Stimulated activated CD8-positive, alpha-beta memory T cell treated with anti-CD3 and anti-CD28 coated beads, Interleukin-4, amount 100 ng/mL, for 1 hour (primary cell): ENCODE measurements at places on chromosomes 1 and 21.
A peak's percentile ranks its signal among the peaks of the same experiment; 100 is the strongest.

DNA sequence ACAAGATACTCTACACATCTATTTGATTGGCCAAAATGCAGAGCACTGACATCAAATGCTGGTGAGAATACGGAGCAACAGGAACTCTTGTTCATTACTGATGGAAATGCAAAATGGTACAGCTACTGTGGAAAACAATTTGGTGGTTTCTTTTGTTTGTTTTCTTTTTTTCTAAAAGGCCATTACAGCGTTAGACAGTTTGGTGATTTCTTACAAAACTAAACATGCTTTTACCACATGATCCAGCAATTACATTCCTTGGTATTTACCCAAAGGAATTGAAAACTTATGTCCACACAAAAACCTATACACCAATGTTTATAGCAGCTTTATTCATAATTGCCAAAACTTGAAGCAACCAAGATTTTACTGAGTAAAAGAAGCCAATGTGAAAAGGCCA lies 66.4 kb upstream of the FBXO28 start:
- DNase-seq: no peak

DNA sequence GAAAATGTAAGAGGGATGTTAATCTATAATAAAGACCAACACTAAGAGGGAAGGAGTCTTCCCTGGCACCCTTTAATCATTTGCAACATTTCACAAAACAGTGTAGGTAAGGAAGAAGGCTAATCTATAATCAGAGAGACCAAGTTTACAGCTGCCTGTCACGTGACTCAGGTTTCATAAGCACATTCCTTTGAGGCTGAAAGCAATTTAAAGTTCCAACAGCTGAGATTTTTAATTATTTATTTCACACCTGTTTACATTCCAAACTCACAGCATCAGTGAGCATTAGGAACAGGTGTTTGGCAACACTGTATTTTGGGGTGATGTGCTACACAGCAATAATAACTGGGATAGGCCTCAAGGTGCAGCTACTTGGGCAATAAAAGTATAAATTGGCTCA lies 75.7 kb upstream of the PGBD5 start:
- no peak for DNase-seq

- no peak for DNase-seq
Observed at GRCh38 chr1:170696591-170697290, 32.8 kb downstream of the PRRX1 start.

GRCh38 chr1:52157582-52157981 lies 15.7 kb downstream of the ZFYVE9 start:
- DNase-seq: no peak

GRCh38 chr21:45589686-45590245 lies 47.5 kb upstream of the SLC19A1 start:
- DNase-seq: no peak

DNA sequence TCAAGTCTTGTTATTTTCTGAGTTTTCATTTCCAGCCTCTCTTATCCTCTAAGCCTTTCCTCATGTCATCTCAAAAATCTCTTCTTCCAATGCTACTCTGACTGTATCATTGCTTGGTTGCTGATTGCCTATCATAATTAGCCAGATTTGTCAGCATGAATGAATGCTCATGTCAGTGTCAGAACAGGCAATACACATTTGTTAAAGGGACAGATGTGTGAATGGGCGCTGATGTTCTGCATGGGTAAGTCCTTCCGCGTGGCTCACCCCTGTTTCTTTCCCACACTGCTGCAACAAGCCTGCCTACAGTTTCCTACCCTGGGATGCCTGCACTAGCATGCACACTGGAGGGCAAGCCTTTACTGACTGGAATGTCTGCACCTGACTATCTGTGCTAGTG lies 100.6 kb downstream of the RHOU start:
- no peak for DNase-seq

- no peak for DNase-seq
Observed at GRCh38 chr1:117665556-117666270, 59.9 kb downstream of the TENT5C start.

DNA sequence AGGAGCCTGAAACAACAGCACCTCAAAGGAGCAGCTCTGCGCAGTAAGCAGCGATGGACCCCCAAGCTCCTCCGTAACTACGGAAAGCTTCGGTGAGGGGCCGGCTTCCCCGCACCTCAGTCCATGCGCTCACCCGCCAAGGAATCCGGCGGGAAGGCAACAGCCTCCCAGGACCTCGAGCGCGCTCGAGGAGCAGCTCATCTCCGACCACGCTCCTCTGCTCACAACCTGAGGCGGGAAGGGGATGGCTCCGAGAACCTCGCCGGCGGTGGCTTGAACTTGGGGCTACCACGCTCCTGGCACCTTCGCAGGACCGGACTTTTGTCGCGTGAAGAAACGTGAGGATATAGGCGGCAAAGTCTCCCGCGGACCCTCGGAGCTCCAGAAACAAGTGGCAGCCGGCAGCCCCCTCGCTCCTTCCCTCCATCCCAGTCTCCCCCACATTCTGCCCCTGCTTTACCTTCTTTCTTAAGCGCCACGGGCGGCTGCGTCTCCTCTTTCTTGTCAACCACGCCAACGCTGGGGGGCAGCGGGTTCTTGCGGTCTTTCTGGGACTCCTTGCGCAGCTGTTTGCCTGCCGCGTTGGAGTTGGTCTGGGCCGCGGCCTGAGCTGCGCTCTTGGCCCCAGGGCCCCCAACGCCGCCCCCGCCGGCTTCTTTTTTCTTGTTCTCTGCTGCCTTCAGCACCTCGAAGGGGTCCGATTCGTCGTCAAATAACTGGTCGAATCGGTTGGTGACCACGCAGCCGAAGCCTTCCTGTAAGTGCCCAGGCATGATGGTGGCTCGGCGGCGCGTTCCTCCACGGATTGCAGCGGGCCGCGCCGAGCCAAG lies 459 bp downstream of the SERBP1 start:
- no peak for DNase-seq

GRCh38 chr1:183205196-183205781 lies 19.2 kb downstream of the LAMC2 start:
- no peak for DNase-seq

DNA sequence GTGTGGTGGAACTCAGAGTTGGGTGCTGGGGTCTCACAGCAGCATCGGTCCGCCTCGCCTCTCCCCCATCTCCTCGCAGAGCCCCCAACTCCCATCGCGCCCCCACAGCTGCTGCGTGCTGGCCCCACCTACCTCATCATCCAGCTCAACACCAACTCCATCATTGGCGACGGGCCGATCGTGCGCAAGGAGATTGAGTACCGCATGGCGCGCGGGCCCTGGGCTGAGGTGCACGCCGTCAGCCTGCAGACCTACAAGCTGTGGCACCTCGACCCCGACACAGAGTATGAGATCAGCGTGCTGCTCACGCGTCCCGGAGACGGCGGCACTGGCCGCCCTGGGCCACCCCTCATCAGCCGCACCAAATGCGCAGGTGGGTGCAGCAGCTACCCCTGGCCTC lies 24.2 kb downstream of the PTPRU start:
- no peak for DNase-seq

DNA sequence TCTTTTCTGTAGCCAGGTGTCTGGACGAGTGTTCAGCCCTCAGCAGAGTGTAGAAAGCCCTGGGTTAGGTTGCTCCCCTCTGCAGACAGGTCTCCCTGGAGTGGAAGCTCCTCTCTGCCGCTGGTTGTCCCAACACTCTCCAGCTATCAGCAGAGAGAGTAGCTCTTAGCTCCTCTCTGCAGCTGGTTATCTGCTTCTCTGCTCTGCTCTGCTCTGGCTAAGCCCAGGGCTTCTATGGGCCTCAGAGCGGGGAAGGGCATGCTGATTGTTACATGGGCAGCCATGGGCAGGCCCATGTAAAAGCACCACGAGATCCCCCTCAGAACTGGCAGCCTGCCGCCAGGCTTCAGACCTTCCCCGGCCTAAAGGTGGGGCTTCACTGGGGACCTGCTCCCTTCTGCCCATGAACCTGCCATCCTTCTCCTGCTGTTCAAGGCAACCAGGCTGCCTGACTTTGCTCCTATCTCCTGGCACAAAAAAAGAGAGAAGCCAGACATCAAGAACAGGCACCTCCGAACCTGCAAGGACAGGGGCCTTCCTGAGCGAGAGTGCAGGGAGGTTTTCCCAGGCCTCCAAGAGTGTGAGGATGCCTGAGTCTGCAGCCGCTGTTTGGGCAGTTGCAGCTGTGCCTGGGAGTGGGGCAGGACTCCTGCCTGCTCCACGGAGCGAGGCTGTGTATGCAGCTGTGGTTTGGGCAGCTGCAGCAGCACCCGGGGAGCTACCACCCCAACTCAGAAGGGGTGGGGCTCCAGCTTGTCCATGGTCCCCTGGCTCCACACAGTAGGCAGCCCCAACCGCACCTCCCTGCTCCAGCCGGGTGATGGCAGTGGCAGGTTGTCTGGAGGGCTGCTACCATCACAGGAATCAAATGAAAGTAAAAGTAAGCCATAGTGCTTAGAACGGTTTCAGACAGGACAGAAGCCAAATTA lies 973.7 kb downstream of the LTN1 start:
- no peak for DNase-seq

DNA sequence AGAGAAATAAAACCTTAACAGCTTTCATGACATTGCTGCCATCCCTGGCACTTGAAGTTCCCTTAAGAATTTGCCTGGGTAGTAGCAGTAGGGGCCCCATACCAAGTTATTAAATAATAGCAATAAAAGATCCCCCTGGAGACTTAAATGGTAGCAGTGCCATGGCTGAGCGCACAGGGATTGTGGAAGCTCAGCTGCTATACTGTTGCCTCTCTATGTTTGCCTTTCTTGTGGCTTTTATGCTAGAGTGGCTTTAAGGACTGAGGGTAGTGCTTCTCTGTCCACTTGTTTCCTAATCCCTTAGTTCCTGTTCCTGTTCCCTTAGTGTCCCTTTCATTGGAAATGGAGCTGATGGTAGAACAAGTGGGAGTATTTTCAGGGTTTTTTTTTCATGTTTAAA lies 42.1 kb downstream of the NCF2 start:
- no peak for DNase-seq

GRCh38 chr1:159008744-159009188 lies 941 bp upstream of the IFI16 start:
- DNase-seq: peak; percentile 47

- DNase-seq: no peak
Observed at GRCh38 chr1:119806489-119806888, 4.8 kb downstream of the REG4 start.

- no peak for DNase-seq
Observed at GRCh38 chr1:12593621-12594066, 24.4 kb downstream of the DHRS3 start.
